ENCODE measurements at places on chromosomes 2 and 18.

GRCh38 chr2:197181491-197181890 is 129.1 kb downstream of the ANKRD44 start:
- no peak for DNase-seq

GRCh38 chr2:206112846-206113547 is 27.0 kb upstream of the INO80D start:
- DNase-seq, result no peak

GRCh38 chr18:63199743-63200241 is 119.8 kb downstream of the BCL2 start:
- no peak for DNase-seq

- no peak for DNase-seq
Measured at GRCh38 chr2:207274530-207275189, 108.9 kb upstream of the KLF7 start.

- DNase-seq, result no peak
Measured at GRCh38 chr2:39435741-39436591, 1.1 kb downstream of the MAP4K3 start.

Data from RWPE2 (cell line).